CD14-positive monocyte (primary cell): ENCODE measurements at places on chromosomes 2 and 18.

DNA sequence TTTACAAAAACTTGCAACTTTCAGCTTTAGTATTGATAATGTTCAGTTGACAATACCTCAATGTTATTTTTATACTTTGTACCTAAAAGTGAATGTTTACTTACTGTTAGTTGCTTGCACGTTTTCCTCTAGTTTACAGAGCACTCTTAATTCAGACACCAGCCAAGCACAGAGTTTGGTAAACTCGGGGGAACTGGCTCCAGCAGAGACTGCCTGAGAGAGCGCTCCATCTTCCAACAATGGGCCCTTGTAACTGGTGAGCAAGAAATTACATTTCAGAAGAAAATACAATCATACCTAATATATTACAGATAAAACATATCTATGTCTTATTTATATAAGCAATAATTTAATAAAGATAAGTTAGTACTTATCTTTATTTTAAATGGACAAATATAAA is 3.7 kb downstream of the FAM98A start:
- DNase-seq, result no peak

GRCh38 chr2:136209561-136210454 is 91.9 kb upstream of the CXCR4 start:
- no peak for DNase-seq

DNA sequence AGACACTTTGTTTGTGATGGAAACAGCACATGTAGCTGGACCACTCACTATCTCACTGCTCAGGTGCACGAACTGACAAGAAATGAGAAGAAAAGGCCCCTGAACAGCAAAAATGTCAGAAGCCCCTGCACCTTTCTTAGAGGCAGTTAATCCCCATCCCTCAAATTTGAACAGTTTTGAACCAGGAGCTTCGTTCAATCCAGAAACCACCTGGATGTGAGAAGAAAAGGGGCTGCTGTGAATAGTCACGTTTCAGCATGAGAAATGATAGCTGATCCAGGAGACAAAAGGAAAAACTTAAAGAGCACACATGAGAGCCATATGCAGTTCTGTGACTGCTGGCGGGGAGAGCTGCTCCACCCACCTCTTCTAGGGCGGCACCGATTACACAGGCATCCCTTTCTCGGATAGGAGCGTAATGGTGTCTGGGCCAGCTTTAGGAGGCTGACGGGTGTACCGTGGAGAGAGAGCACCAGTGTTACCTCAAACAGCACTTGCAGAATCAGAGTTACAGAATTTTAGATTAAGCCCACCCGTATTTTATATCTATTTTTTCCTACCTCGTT is 117.0 kb upstream of the EML6 start:
- DNase-seq, result no peak

DNA sequence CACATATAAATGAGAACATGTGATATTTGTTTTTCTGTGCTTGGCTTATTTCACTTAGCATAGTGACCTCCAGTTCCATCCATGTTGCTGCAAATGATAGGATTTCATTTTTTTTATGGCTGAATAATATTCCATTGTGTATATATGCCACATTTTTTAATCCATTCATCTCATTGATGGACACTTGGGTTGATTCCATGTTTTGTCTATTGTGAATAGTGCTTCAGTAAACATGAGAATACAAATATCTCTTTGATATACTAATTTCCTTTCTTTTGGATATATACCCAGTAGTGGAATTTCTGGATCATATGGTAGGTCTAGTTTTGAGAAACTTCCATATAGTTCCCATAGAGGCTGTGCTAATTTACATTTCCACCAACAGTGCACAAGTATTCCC is 3.7 kb upstream of the NEMP2 start:
- no peak for DNase-seq
